Cardiac fibroblast (primary cell): ENCODE measurements at places on chromosomes 2 and 18.

DNA sequence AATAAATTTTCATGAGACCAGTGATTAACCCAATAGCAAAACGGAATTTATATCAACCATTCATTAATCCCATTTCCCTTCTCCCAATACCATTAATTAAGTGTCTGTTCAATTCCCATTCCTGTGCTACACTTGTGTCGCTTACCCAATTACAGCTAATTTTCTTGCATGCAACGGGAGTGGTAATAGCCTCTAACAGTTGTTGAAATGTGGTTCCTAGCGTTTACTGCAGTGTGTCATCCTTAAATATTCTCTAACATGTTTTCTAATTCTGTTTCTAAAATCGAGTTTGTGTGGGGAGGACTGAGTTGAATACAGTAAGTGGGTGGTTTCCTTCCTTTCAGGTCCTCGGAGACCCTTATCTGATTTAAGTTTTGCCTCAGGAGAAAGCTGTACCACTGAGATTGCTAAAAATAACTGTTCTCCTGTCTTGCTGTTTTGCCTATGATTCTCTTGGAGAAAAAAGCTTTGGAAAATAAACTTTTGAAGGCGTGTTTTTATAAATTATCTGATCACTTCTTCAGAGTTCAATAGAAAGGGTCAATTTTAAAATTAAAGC is 59.3 kb upstream of the LRRTM1 start:
- DNase-seq, result peak; percentile 5

GRCh38 chr2:211900000-211900399 is 638.6 kb downstream of the ERBB4 start:
- DNase-seq, result no peak

- DNase-seq, result no peak
These were observed 179.7 kb downstream of the TWIST2 start for GRCh38 chr2:239027391-239028252.

DNA sequence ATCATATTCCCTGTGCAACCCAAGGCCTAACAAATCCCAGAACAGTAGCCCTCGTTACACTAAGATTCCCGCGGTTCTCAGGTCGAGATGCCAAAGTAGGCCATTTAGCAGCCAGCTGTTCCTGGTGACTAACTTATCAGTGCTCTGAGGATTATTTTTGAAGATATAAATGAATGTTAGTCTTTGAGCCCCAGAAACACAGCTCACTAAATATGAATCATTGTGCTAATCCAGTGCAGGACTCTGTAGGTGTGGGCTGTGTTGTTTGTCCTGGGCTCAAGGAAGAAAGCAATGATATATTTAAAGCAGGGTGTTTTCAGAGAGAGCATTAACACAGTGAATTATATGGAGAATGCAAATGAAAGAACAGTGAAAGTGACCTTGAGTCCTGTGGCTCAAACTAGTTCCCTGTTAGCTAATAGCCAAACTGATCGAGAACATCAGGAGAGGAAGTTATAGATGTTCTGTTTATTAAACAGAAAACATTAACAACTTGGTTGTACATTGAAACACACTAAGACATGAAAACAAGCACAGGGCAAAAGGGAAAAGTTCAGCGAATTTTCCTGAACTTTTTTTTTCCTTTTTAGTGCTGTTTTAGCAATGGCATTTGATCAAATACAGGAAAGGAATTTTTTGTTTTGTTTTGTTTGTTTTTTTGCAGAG is 228.3 kb downstream of the RNF152 start:
- DNase-seq, result peak; percentile 3

GRCh38 chr2:30492185-30492584 is 45.1 kb downstream of the LCLAT1 start:
- no peak for DNase-seq

- DNase-seq, result no peak
These were observed 90.0 kb downstream of the SEPTIN10 start for GRCh38 chr2:109523536-109524361.

GRCh38 chr2:108925286-108925685 is 63.7 kb downstream of the EDAR start:
- no peak for DNase-seq

DNA sequence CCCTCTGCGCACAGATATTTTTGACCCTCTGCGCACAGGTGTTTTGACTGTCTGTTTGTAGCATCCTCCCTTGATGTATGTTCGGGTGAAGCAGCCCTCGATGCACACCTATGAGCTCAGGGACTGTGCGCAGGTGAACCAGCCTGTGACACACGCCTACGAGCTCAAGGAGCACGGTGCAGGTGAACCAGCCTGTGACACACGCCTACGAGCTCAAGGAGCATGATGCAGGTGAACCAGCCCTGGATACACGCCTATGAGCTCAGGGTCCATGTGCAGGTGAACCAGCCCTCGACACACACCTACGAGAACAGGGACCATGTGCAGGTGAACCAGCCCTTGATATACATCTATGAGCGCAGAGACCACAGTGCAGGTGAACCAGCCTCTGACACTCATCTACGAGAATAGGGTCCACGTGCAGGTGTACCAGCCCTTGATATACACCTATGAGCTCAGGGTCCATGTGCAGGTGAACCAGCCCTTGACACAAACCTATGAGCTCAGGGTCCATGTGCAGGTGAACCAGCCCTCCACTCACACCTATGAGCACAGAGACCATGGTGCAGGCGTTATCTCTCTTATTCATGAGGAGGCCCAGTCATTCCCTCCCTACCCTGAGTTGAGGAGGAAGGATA is 33.9 kb downstream of the SH3BP4 start:
- no peak for DNase-seq

GRCh38 chr2:65999103-65999502 is 435.8 kb upstream of the MEIS1 start:
- no peak for DNase-seq

GRCh38 chr2:238321467-238321866 is 1.1 kb downstream of the TRAF3IP1 start:
- DNase-seq, result no peak
